ENCODE measurements at places on chromosomes 3 and 15.

DNA sequence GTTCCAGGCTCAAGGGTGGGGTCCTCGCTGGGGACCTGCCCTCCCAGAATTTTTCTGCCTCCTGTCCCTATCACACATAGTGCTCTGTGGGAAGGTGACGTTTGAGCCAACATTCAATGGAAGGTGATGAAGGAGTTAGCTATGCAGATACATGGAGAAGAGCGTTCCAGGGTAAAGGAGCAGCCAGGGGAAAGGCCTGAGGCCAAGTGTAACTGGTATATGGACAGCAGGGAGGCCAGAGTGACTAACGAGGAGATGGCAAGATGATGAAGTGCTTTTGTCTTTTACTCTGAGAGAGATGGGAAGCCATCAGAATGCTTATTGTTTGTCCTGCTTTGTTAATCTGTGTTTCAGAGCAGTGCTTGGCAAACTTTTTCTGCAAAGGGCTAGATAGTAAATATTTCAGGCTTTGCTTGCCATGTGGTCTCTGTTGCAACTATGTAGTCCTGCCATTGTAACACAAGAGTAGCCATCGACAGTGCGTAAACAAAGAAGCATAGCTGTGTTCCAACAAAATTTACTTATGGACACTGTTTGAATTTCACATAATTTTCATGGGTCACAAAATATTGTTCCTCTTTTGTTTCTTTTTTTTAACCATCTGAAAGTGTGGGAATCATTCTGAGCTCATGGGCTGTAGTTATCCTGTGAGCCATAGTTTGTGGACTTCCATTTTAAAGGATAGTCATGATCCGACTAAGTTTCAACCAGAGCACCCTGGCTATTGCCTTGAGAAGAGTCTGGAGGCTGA, 25.8 kb upstream of the PIAS1 start:
- no peak for DNase-seq

GRCh38 chr3:141411251-141411771, 43.0 kb downstream of the ZBTB38 start:
- DNase-seq = no peak

DNA sequence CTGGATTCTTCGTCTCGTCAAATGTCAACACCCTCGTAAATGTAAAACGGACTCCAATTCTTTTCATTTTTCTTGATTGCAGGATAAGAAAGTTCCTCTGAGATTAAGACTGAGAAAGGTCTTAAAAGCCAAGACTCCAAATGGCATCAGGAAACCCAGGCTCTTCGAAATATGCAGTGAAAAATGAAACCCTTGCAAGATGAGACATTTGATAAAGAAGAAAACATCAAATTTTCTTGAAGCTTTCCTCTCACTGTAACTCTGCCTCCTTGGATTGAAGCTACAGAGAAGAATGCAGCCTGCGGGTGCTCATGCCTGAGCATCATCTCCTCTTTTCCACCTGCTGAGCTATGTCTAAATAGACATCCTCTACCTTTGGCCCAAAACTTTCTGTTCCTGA, 342.4 kb upstream of the THBS1 start:
- DNase-seq = no peak

- DNase-seq = no peak
Observed at GRCh38 chr3:136336329-136337100, 86.4 kb downstream of the PCCB start.

GRCh38 chr15:85154061-85154460, 172.4 kb downstream of the PDE8A start:
- no peak for DNase-seq

DNA sequence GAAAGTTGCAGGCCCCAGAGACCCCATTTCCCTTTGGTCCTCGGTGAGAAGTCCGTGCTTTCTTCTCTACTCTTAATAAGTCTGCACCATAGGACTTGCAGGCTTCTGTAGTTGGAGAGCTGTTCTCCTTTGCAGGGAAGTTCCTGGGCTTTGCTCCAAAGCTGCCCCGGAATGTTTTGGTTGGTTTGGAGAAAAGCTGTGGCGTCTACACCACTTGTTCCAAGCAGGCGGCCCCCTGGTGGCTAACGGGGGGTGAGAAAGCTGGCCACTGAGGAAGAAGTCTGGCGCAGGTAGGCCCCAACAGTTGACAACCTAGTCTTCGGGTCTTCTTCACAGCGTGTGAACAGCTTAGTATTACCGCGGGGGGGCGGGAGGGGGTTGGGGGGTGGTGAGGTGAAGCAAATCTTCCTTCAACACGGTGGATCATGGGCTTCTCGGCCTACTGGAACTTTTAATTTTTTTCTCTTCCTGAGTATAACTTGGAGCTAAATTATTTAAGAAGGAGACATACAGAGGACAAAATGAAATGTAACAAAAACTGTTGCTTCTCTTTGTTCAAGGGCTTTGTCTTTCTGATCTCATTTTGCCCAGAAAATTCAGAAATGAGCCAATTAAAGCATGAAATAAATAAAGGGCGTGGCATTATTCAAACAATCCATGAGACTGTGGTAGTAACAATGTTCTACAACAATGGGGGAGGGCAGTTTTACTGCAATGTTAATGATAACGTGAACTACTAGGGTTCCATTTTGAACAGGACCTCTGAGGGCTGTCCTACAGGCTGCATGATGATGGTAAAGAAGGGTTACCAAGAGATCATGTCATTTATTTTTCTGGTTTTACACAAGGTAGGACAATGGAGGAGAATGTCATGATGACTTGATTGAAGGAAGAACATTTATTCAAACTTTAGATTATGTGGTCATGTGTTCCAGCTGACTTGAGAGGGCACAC, 2.2 kb upstream of the THRB start:
- peak; percentile 86 for DNase-seq

- no peak for DNase-seq
Observed at GRCh38 chr15:58407236-58407775, 24.5 kb upstream of the LIPC start.

DNA sequence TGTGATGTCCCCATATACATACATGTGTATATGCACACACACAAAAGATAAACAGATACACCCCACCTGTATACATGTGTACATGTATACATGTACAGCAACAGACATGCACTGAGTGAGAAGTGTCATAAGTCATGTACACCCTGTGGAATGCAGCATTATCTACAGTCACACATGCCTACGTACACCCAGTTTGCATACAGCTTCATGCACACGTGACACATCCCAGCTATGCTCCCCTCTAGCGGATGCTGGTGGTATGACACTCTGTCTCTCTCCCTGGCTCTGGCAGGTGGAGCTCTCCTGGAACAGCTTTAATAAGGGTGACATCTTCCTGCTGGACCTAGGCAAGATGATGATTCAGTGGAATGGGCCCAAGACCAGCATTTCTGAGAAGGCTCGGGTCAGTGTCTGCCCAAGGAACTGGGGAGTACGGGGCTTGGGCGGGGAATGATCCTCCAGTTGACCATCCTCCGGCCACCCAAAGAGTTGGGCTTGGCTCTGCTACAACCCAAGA, 6.3 kb downstream of the VILL start:
- peak; percentile 83 for DNase-seq

- no peak for DNase-seq
Observed at GRCh38 chr15:60423537-60423936, 25.8 kb upstream of the ANXA2 start.

DNA sequence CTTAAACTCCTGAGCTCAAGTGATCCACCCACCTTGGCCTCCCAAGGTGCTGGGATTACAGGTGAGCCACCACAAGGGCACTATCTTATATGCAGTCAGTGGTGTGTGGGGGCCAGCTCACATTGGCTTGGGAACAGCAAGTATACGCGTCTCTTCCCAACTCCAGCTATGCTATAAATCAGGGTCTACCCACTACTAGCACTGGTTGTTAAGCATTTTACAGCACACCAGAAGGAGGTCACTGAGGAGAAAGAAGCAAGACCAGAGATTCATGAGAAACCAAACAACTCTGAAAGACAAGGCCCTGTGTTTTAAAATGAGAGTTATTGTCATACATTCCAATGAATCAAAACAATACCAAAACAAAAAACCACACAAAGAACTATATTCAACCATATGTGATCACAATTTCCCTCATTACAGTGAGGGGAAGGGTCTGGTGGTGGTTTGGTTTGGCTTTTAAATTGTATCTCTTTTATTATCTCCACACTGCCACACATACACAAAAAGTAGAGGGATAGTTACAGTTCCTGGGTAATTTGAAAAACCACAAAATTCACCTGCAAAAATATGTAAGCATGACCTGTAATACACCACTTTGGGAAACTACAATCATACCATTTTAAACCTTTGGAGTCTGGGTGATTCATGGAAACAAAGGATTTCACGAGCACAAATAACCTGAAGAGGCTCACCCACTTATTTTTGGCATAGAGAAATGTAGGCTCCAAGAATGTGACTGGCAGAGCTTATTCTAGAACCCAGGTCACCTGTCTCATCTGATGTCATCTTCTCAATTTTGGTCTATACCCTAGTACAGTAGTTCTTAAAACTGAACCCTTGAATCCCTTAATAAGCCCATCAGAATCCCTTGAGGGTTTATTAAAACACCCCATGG, 5.2 kb downstream of the MAGI1 start:
- DNase-seq = no peak

- no peak for DNase-seq
Observed at GRCh38 chr3:139285691-139286090, 58.1 kb upstream of the MRPS22 start.

- DNase-seq = no peak
Observed at GRCh38 chr3:49805897-49806701, 3.0 kb downstream of the INKA1 start.

- no peak for DNase-seq
Observed at GRCh38 chr3:46440531-46441294, 24.0 kb downstream of the LTF start.

- DNase-seq = no peak
Observed at GRCh38 chr3:128548426-128549282, 55.7 kb upstream of the GATA2 start.

GRCh38 chr3:156976933-156977332, 150.8 kb downstream of the LEKR1 start:
- DNase-seq = no peak

DNA sequence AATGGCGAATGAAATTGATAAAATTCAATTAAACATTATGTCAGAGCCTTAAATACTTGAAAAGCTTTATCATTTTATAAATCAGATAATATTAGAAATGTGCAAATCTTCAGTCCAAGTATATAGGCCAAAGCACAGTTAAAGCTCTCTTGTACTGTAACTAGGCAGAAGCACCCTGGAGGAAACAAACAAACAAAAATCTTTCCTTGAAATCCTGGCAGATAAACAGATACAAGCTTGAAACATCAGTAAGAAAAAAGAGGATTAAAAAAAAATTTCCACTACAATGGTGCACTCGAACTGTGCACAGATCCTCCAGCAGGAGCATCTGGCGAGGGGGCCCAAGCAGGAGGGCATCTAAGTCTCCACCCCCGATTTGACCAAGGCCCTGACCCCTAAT, 166.6 kb downstream of the PLD1 start:
- no peak for DNase-seq

- DNase-seq = no peak
Observed at GRCh38 chr3:13569201-13569600, 20.3 kb downstream of the FBLN2 start.

DNA sequence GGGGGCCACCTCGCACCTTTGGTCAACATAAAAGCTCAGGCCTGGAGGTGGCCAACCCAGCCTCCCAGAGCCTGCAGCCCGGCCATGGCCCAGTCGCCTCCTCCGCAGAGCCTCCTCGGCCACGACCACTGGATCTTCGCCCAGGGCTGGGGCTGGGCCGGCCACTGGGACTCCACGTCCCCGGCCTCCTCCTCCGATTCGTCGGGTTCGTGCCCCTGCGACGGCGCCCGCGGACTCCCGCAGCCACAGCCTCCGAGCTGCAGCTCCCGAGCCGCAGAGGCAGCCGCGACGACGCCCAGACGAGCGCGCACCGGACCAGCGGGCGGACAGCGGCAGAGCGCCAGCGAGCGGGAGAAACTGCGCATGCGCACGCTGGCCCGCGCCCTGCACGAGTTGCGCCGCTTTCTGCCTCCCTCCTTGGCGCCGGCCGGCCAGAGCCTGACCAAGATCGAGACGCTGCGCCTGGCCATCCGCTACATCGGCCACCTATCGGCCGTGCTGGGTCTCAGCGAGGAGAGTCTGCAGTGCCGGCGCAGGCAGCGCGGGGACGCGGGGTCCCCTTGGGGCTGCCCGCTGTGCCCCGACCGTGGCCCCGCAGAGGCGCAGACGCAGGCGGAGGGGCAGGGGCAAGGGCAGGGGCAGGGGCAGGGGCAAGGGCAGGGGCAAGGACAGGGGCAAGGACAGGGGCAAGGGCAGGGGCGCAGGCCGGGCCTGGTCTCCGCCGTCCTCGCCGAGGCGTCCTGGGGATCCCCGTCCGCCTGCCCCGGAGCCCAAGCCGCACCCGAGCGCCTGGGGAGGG, at the start of gene MESP2:
Gene MESP2 (plus strand): TSS at position 59 of the 799 bp plus-strand sequence. CDS start 26 bp downstream, at position 85.
- no peak for DNase-seq

DNA sequence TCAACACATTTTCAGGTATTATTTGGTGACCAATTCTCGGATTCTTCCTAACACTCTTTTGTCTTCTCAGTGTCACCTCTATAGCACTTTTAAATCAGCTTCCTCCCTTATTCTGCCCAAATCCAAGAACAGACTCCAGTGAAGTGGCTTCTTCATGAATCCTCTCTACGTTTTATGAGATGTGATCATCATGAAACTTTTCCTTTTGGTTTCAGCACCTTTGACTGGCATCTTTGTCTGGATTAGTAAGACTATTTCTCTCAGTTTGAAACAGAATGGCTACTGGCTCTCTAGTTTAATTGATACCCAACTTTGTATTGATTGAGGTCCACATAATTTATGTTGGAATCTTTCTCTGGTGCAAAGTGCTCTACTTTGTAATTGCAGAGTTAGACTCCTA, 45.6 kb downstream of the CMC1 start:
- DNase-seq = no peak

All from T47D (cell line).